ENCODE measurements at places on chromosomes 2 and 18.

DNA sequence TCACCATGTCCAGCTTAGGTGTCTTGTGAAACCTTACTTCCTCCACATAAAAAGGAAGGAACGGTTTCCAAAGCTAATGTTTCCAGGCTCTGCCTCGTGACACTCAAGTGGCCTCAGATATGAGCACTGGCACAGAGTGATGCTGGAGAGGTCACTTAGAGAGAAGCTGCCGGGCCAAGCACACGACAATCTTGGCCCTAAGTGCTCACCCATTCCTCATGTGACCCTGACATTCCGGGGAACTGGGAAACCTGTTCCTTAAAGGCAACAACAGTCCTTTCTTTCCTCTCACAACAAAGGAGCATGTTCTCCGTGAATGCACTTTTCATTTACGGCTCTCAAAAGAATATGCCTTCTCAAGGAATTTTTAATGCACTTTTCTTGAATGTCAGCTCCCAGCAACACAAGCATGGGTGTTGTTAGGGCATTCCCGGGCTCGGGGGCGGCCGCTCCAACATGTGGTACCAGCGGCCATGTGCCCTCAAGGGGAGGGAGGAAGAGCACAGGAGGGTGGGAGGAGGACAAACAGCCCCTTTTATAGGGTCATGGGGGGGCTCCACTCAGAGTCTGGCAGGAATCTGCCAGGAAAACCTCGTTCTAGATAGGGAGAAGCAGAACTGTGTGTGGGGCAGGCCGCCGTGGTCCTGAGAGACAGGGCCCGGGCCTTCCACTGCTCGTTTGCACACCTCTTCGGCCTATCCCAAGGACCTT lies 118.6 kb downstream of the MBP start:
- no peak for DNase-seq

GRCh38 chr18:58042826-58043490 lies 1.1 kb upstream of the NEDD4L start:
- no peak for DNase-seq

GRCh38 chr2:172287605-172288315 lies 139.6 kb upstream of the ITGA6 start:
- DNase-seq, result no peak

DNA sequence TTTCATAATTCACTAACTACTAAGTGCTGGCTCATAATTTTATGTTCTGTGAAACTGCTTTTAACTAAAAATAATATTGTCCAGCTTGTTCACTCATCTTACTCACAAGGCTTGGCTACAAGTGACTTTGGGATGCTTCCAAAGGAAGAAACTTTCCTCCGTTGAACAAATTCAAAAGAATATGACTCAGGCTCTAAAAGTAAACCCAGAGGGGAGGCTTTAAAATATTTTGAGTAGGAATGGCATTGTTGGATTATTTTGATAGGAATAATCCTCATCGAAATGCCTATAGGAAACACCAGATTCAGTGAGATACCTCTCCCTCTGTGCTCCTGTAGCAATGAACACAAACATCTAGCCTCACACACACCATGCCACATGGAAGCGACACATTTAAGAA lies 25.2 kb upstream of the TLK1 start:
- no peak for DNase-seq

DNA sequence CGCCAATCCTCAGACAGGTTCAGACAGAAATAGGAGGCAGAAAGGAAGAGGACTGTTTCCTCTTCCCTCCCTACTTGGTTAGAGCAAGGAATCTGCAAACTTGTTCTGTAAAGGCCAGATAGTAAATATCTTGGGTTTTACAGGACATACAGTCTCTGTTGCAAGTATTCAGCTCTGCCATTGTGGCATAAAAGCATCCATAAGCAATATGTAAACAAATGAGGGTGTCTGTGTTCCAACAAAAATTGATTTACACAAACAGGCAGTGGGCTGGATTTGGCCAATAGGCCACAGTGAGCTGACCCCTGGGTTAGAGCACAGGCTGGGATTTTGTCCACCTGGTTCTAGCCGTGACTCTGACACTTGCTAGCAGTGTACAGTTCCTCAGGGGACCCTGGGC lies 89.4 kb downstream of the NRP2 start:
- DNase-seq, result no peak

DNA sequence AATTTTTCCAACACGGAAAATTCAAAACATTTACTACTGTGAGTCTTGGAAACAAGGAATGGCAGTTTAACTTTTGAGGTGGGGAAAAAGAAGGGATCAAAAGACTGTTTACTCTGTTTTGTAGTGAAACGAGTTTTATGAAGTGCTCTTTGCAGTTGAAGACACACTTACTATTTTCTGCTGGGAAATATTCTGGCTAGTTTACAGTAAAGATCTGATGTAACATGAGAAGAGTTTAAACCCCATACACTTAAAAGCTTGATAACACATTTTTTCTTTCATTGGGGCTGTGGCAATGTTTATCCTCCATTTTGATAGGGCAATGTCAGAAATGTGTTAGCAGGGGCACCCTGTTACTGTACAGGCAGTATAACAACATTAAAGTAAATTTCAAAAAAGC lies 124.9 kb upstream of the SMAD7 start:
- no peak for DNase-seq

DNA sequence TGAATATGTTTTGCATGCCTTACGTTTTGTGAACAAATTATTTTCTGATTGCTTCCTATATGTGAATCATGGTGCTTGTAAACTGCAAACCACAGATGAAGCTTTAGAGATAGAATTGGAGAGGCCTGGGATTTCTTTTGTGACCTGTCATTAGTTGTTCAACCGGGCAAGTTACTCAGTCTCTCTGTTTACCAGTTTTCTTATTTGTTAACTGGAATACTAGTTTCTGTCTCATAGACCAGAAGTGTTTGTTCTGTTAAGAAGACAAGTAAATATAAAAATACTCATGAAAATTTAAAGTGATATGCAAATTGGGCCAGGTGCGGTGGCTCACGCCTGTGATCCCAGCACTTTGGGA lies 27.3 kb downstream of the DGKD start:
- no peak for DNase-seq

DNA sequence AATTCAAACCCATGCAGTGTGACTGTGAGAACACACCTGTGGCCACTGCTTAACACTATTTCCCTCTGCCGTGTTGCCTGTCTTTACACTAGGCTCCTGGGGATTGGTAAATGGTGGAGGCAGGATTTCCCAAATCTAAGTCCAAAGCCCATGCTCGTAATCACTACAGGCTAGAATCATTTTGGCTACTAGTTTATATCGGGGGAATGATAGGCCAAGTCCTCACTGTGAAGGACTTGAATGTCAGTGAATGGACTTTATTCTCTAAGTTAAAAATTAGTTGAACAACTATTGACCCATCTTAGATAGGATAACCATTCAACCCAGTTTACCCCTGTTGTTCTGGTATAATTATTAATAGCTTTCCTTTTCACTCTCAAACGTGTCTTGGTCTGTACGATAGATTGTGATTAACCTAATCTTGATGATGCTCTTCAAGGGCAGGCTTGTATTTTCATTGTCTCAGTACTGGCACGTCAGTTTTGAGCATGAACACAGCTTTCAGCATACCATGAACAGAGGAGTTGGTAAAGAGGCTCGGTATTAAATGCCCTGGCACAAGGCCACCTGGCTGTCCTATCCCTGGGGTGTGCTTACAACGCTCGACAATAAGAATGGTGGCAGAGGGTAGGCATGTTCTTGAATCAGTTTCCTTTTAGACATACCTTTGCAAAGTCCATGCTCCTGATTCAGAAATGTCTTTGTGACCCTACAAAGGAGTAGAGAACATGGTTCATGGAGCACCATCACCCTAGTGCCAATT lies 148.8 kb downstream of the RTN4 start:
- no peak for DNase-seq

GRCh38 chr2:66782780-66783361 lies 347.9 kb downstream of the MEIS1 start:
- no peak for DNase-seq

DNA sequence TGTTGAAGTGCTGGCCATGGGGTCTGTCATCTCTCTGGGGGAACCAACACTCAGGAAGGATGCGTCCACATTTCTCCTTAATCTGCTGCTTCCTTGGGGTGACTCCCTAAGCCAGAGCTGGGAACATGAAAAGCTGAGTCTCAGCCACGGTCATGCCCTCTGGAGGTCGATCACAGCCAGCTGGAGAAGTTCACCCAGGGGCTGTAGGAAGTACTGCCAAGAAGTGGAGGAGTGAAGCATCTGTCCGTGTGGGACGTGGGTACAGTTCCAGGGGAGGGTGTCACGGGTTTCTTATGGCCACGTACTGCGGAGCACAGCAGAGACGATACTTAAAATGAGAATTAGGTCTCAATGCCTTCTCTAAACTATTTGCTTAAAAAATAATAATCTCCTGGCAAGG lies 42.4 kb upstream of the IGFBP2 start:
- DNase-seq, result no peak

DNA sequence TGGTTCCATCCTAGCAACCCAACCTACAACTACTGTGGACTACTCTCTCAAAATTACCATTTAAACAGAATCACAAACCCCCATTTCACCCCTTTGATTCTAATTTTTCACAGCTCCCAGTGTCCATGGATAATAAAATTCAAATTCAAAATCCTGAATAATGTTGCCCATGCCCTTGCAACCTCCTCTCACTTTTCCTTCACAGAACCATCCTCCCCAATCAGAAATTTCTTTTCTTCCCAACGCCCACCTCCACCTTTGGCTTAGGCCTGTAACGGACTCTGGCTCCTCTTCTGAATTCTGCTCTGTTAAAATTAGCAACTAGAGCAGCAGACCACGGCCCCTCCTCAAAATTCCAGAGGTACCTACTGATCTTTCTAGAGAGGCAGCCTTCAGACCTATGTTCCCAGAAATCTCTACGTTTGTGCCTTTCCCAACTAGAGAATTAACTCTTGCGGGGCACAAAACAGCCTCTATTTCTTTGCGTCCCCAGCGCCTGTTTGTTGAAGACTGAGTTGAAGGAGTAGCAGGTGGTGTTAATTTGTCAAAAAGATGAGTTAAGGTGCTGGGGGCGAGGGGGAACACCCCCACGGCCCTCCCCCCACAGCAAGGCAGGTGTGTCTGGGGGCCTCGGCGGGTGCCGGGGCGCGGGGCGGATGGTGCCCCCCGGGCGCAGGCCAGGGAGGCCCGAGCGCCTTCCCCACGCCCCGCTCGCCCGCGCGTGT lies 428 bp upstream of the MAP3K20 start:
- no peak for DNase-seq
